ENCODE measurements at places on chromosomes 1 and 21.

DNA sequence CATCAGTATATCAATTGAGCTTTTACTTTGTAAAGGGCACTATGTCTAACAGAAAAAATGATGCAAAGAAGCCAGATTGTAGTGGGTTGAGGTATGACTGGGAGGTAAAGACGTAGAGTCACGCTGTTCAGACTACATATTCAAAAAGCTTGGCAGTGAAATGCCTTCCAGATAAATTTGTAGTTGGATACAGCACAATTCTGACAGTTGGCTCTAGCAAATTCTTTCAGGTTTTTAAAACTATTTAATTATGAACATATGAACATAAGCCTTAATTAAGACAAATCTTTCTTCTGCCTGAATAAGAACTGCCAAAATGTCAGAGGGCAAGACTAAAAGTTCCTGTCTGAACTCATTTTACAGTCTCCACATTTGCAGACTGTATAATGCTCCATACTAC lies 118.8 kb downstream of the DPYD start:
- DNase-seq: no peak

DNA sequence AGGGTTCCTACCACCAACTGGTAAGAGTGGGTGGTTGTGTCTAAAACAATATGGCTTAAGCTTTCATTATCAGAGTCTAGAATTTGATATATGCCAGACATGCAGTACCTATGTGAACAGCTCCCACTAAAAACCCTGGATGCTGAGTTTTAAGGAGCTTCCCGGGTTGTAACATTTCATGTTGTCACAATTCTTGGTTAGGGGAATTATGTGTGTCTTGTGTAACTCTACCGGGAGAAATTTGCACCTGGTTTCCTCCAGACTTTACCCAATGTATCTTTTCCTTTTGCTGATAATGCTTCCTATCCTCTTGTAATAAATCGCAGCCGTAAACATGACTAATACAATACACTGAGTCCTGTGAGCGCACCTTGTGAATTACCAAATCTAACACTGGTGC lies 48.3 kb downstream of the ARID4B start:
- DNase-seq: no peak

DNA sequence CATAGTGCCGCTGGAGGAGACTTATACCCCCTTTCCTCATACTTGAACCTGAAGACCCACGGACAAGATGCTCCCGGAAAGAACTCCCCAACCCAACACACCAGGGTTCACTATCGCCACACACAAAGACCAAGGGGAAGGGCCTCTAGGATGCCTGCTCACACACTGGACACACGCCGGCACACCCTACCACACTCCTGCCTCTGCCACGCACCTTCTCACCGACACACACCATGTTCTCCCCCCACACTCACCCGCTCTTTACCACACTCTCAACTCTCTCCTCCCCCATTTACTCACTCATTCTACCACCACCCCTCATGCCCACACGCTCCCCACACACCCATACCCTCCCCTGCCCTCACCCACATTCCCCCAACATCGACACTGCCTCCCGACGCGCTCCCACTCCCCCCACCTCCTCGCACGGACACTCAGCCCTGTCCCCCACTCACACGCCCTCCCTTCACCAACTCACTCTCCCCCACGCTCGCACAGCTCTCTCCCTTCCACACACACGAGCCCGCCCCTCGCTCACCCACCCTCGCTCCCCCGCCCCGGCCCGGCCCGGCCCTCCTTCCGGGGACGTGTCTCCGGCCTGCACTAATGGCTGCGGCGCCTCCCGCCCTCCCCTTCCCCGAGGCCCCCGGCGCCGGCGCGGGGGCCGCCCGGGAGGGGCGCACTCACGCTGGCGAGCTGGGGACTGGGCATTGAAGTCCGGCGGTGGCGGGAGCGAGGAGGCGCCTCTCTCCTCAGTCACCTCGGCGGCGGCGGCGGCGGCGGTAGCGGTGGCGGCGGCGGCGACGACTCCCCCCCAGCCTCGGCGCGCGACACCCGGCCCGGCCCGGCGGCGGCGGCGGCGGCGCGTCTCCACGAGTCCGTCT lies 626 bp downstream of the PTP4A2 start:
- DNase-seq: no peak

GRCh38 chr1:84836145-84836544 lies 56.9 kb downstream of the LPAR3 start:
- DNase-seq: peak; percentile 45

DNA sequence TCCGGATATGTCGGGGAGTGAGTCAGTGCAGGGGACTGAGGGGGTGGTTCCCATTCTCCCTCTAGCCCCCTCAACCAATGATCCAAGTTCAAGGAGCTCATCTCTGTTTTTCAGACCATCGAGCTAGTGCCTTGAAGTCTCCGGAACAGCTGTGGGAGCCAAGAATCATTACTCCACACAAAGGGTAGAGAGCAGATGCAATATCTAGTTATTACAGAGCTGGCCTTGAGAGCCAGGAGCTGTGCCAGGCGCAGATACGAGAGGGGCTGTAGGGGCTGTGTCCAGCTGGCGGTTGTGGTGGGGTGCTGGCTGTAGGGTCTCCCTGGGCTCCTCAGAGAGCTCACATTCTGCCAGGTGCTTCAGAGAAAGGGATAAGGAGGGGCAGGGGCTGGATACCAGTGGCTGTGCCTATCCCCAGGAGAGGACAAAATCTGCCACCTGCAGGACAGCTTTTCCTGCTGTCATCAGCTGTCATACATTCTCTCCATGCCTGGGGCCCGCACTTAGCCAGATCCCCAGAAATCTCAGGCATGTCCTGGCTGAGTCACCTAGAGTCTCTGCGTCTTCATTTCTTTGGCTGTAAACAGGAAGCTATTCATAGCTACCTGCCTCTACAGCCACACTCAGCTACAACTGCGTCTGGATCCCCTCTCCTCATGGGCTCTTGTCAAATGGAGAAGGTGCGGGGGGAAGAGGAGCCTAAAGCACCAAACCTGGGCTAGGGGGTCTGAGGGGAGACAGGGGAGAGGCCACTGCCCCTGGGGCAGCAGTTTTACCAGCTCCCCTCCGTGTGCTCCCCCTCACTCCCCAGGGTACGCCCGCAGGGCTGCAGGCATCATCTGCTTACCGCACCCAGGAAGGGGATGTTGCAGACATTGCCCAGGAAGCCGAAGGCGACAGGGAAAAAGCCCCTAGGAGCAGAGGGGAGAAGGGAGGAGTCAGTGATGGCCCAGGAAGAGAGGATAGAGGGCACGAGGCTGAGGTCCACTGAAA lies 2.4 kb upstream of the KISS1 start:
- peak; percentile 83 for DNase-seq

GRCh38 chr1:209485167-209485566 lies 98.3 kb upstream of the CAMK1G start:
- peak; percentile 100 for DNase-seq

DNA sequence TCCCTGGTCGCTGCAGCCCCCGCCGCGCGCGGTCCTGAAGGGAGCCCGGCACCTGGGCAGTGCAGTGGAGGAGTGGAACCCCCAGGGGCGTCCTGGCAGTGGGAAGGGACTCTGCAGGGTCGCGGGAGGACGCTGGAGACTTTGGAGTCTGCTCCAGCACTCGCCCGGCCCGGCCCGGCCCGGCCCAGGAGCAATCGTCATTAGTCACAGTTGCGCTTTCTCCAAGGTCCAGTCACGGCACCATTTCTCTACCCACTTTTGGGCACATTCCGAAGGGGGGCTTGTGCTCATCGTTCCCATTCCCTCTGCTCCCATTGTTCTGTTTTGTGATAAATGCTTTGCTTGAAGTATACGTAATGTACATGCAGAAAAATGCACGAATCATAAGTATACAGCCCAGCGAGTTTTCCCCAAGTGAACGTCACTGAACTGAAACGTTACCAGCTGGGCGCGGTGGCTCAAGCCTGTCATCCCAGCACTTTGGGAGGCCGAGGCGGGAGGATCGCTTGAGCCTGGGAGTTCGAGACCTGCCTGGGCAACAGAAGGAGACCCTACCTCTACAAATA lies 999 bp downstream of the THAP3 start:
- DNase-seq: peak; percentile 32

Data from MCF 10A (cell line).